ENCODE measurements at places on chromosomes 13 and 19.

DNA sequence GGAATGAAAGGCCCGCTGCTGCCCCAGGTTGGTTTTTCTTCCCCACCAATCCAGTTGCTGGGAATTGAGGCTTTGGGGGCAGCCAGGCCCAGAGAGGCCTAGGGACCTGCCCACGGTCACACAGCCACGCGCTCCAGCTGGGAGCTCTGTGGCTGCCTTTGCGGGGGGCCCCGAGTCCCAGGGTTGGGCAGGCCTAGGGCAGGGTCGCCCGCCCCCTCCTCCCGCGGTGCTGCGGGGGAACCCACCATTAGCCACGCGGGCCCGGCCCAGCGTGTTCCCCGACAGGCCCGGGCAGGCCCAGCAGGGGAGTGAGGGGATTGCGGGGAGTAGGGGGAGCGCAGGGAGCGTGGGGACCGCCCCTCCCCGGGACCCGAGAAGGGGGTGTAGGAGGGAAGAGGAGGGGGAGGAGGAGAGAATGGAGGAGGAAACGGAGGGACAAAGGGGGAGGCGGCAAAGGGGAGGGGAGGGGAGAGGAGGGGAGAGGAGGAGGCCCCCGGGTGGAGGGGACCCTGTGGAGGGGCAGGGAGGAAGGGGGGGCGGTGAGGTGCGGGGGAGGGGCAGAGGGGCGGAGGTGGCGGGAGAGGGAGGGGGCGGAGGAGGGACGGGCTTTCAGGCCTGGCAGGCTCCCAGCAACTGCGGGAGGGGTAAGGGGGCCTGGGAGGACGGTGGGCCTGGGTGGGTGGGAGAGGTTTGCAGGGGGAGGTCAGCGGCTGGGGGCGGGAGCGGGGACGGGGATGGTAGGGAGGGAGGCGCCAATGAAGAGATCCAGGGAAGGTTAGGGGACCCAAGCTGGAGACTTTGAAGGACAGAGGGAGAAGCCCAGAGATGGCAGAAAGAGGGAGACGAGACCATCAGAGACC lies 12.9 kb upstream of the TLE2 start:
- no peak for DNase-seq

DNA sequence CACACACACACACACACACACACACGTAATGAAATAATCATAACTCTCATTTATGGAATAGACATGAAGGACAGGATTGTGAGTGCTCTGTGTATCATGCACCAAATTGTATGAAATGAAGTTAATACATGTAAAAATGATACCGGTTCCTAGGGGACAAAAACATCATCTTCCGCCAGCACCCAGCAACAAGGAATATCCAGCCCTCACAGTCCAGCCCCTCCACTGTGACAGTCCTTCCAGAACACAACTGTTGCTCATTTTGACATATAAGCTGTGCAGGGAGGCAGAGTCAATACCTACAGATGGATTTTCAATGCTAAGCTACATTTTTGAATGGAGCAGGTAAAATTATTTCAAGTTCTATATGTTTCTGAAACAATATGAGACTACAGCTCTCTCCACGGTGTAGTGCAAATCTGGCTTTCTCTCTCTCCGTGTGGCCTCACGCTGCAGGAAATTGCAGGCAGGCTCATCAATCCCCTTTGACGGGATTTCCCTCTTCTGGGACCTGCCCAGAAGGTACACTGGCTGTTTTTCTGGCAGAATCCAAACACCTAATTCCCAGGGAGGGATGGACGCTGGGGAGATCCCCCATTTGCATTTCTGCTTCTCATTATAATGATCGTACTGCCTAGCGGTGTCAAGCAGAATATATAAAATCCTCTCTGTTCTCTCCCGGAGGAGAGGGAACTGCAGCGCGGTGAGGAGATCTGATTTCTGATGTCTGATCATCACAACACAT lies 494.0 kb downstream of the LIG4 start:
- DNase-seq = no peak

DNA sequence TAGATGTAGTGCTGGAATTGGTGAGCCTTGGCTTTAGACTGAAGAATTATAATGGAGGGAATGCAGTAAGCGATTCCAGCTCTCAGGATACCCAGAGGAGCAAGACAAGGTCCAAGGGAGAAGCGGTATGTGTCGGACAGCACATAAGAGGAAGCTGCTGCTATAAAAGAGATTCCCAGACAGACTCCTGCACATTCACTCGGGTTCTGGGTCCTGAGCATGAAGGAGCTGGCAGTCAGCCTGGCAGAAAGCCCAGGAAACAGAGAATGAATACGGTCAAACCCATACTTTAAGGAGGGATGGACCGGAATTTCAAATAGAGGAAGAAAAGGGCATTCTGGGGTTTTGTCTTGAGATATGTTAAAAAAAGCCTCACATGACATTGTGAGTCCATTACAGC lies 308.3 kb downstream of the DNAJC15 start:
- DNase-seq = no peak

DNA sequence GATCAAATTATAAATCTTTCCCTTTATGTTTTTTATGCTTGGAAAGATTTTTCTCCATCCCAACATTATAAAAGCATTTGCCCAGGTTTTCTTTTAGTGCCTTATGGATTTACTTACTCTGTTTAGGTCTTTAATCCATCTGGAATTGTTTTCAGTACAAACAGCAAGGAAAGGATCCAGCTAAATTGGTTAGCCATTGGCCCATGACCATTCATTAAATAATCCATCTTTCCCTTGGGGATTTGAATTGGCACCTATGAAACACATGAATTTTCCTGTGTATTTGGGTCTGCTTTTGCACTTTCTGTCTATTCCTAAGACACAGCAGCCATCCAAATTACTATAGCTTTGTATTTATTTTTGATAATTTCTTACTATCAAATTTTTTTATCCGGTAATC lies 28.8 kb upstream of the SHKBP1 start:
- DNase-seq = no peak

All from NAMALWA (cell line).